Activated CD4-positive, alpha-beta memory T cell treated with anti-CD3 and anti-CD28 coated beads for 36 hours (primary cell): ENCODE measurements at places on chromosomes 2 and 18. TPM values are rescaled to one million over a fixed set of nuclear protein-coding genes. Genes with fewer than 3 reads are reported as not detected.

DNA sequence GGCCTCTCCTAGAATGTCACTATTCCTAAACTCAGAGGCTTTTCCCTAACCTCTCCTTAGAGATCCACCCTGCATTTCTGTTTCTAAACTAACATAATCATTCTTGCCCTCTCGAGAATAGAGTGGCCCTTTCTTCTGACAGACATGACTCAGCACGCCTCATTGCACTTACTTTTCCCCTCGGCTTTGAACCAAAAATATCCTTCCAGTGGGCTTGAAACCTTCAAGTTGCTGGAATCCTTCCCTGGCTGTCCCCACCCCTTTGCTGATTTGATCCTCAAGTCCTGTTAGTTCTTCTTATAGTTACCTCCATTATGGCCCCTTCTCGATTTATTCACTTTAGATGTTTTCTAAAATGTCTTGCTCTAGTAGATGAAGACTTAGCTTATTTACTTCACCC lies 158.0 kb downstream of the LTBP1 start:
- no peak overlapping the region for H3K4me3 ChIP-seq
- peaks cover 23% of the 10 kb centered on the region for H3K27me3 ChIP-seq
- H3K4me1 ChIP-seq: no peaks in the 10 kb centered on the region
- no peaks in the 10 kb centered on the region for H3K36me3 ChIP-seq

The ATP5MC3 gene
- total RNA-seq: 346 TPM

- no peak overlapping the region for H3K4me3 ChIP-seq
- H3K4me1 ChIP-seq: no peaks in the 10 kb centered on the region
- no peak overlapping the region for H3K27ac ChIP-seq
- no peaks in the 10 kb centered on the region for H3K27me3 ChIP-seq
These were observed 186.0 kb downstream of the AFF3 start for GRCh38 chr2:99956232-99957030.

DNA sequence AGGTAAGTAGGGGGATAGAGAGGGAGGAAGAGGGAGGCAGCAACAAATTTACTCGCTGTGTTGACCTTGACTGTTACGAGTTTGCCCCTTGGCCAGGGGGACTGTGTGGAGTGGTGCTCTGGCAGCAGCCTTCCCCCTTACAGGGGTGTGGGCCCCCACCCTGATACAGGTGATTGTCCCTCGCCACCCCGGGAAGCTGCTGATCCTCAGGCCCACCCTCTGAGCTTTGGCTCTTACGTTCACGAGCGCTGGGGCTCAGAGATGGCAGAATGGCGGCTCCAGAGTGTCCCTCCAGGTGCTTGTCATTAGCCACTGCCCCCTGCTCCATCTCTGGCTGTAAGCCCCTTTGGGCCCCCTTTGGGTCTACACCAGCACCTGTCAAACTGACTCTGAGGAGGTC lies 88.6 kb downstream of the GLI2 start:
- H3K27me3 ChIP-seq: peaks cover 3% of the 10 kb centered on the region
- H3K4me3 ChIP-seq: no peak overlapping the region
- no peaks in the 10 kb centered on the region for H3K36me3 ChIP-seq
- DNase-seq: no peak

DNA sequence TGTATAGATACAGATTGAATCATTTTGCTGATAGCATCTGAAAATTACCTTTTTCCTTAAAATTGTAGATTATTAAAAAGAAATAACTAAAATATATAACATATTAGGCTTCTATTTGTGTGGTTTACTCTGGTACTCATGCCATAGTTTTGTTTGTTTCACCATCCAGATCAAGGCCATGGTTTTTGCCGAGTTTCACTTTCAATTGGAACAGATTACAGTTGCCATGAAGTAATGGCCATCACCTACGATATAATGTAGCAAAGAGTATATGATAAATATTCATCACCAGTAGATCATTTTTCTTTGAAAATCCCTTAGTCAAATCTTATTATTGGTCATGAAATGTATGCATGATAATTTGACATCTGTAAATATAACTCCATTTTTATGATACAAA lies 11.9 kb upstream of the DNAH7 start:
- peaks cover 21% of the 10 kb centered on the region for H3K36me3 ChIP-seq
- DNase-seq: no peak
- H3K4me3 ChIP-seq: no peak overlapping the region

- no peak overlapping the region for H3K27ac ChIP-seq
- H3K36me3 ChIP-seq: no peaks in the 10 kb centered on the region
- H3K27me3 ChIP-seq: peaks cover 33% of the 10 kb centered on the region
- no peak overlapping the region for H3K4me3 ChIP-seq
- DNase-seq: no peak
These were observed 3.5 kb downstream of the DCDC2C start for GRCh38 chr2:3706892-3707291.

The FABP1 gene
- total RNA-seq: not detected

The ADGRF3 gene
- 3.7 TPM for total RNA-seq

DNA sequence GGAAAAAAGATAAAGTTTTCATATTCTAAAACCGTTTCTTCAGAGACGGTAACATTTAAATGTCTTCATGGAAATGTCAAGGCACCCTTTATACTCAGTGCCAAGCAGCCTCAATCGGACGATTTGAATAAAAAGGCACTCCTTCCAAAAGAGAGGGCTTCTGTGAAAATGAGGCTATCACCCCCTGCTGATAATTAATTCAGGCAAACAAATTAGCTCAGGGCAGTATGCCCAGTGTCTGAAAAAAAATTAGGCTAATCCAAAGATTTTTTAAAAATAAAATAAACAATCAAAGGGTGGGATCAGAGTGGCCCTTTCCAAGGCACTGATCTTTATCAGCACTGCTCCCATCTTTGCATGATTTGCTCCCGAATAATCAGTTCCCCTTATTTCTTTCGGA lies 151.0 kb upstream of the PID1 start:
- H3K4me3 ChIP-seq: no peak overlapping the region
- H3K27me3 ChIP-seq: peaks cover 2% of the 10 kb centered on the region
- no peaks in the 10 kb centered on the region for H3K36me3 ChIP-seq
- no peak for DNase-seq
- no peaks in the 10 kb centered on the region for H3K4me1 ChIP-seq

DNA sequence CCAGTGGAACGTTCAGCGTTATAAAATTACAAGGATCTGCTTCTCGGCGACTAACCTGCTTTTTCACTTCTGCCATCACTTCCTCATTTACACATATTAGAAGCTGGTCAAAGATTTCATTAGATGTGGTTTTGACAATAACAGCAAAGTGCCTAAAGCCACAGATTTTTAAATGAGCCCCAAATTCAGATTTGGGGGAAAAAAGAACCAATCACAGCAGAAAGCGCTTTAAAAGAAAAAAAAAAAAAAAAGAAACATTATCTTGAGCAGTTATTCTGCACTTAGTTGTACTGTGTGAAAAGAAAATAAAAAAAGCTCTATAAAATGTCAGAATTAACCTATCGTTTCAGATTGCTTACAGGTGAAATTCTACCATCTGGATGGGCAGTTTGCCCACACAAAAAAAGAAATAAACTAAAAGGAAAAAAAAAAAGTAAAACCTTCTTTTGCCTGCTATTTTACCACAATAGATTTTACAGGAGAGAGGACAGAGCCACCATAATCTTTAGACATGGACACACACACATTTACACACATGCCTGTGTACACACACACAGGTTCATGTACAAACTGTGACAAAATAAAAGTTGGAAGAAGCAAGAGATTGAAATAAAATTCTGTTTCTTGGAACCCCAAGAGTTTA lies 167.2 kb downstream of the TCF4 start:
- no peak overlapping the region for H3K4me3 ChIP-seq
- no peaks in the 10 kb centered on the region for H3K4me1 ChIP-seq
- peaks cover 11% of the 10 kb centered on the region for H3K27me3 ChIP-seq
- DNase-seq: no peak
- no peaks in the 10 kb centered on the region for H3K36me3 ChIP-seq

The FAM110C gene
- 3.6 TPM for total RNA-seq

- no peak overlapping the region for H3K4me3 ChIP-seq
- no peaks in the 10 kb centered on the region for H3K4me1 ChIP-seq
- no peak for DNase-seq
- H3K27me3 ChIP-seq: no peaks in the 10 kb centered on the region
- no peaks in the 10 kb centered on the region for H3K36me3 ChIP-seq
- H3K27ac ChIP-seq: no peak overlapping the region
These were observed 205.6 kb downstream of the TMEM182 start for GRCh38 chr2:102967451-102967850.

GRCh38 chr2:104474716-104475115 lies 379.2 kb upstream of the POU3F3 start:
- H3K27ac ChIP-seq: no peak overlapping the region
- H3K27me3 ChIP-seq: no peaks in the 10 kb centered on the region
- no peaks in the 10 kb centered on the region for H3K36me3 ChIP-seq
- H3K4me1 ChIP-seq: no peaks in the 10 kb centered on the region
- no peak overlapping the region for H3K4me3 ChIP-seq

GRCh38 chr18:46668135-46668534 lies 11.1 kb upstream of the LOXHD1 start:
- H3K36me3 ChIP-seq: no peaks in the 10 kb centered on the region
- no peaks in the 10 kb centered on the region for H3K27me3 ChIP-seq
- H3K4me3 ChIP-seq: no peak overlapping the region

DNA sequence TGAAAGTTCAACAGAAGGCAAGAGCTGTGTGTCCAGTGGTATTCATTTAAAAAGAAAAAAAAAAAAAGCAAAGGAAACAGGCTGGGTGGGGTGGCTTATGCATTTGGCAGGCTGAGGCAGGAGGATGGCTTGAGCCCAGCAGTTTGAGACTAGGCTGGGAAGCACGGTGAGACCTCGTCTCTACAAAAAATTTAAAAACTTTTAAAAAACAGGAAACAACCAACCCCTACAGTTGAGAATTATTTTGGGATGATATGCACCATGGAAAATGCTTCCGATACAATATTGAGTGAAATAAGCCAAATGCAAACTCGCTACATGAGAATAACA lies 31.2 kb downstream of the PTPN18 start:
- no peak overlapping the region for H3K4me3 ChIP-seq
- peaks cover 4% of the 10 kb centered on the region for H3K36me3 ChIP-seq
- DNase-seq: no peak
- no peak overlapping the region for H3K27ac ChIP-seq
- H3K4me1 ChIP-seq: peaks cover 8% of the 10 kb centered on the region

DNA sequence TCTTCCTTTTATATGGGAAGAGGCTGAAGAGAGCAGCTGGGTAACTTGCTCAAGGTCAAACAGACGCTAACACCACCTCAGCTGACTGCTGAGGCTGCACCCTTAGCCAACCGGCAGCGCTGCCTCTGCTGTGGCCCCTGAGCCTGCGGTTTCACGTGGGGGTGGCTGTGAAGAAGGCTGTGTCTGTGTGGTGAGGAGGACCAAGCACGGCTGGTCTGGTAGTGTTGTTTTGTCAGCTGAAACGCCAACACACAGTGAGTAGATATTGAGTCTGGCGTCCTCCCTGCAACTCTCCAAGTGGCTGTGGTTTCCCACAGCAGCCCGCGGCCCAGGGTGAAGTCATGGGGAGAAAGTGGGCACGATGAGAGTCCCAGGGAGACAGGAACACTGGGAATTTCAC lies 69.6 kb downstream of the THNSL2 start:
- H3K27me3 ChIP-seq: peaks cover 1% of the 10 kb centered on the region
- H3K4me3 ChIP-seq: no peak overlapping the region
- H3K27ac ChIP-seq: no peak overlapping the region
- no peaks in the 10 kb centered on the region for H3K36me3 ChIP-seq
- no peak for DNase-seq
- no peaks in the 10 kb centered on the region for H3K4me1 ChIP-seq

The PARD3B gene
- 0.70 TPM for total RNA-seq

DNA sequence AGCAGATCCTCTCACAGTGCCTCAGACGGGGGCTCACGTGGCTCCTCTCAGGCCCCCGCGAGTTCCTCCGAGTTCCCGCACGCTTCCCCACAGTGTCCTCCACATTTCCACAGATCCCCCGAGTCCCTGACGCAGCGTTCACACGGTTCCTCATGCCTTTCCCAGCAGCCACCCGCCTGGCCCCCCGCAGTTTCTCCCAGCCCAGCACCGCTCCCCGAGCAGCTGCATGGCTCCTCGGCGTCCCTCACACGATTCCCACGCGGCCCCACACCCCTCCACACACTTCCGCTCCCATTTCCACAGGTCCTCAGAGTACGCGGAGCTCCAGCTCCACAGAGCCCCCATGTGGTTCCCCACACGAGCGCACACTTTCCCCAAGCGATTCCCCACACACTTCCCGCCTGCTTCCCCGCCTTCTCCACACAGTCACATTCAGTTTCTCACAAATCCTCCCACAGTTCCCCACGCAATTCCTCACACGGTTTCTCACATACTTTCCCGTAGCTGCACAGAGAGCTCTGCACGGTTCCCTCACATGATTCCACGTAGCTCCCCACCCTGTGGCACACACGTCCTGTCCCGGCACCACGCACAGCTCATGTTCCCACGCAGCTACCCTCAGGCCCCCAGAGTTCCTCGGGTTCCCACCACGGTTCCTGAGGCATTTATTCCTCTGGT lies 39.9 kb downstream of the KIF1A start:
- no peaks in the 10 kb centered on the region for H3K27me3 ChIP-seq
- no peak for DNase-seq
- H3K4me1 ChIP-seq: no peaks in the 10 kb centered on the region
- no peak overlapping the region for H3K4me3 ChIP-seq
- no peak overlapping the region for H3K27ac ChIP-seq
- no peaks in the 10 kb centered on the region for H3K36me3 ChIP-seq
